ENCODE measurements at places on chromosomes 7 and 10. TPM values are rescaled to one million over a fixed set of nuclear protein-coding genes. Genes with fewer than 3 reads are reported as not detected.

MLXIPL gene
- not detected for total RNA-seq

CD36 gene
- total RNA-seq = not detected

AKR1C1 gene
- total RNA-seq = 0.85 TPM

LRRC18 gene
- total RNA-seq = not detected

DNA sequence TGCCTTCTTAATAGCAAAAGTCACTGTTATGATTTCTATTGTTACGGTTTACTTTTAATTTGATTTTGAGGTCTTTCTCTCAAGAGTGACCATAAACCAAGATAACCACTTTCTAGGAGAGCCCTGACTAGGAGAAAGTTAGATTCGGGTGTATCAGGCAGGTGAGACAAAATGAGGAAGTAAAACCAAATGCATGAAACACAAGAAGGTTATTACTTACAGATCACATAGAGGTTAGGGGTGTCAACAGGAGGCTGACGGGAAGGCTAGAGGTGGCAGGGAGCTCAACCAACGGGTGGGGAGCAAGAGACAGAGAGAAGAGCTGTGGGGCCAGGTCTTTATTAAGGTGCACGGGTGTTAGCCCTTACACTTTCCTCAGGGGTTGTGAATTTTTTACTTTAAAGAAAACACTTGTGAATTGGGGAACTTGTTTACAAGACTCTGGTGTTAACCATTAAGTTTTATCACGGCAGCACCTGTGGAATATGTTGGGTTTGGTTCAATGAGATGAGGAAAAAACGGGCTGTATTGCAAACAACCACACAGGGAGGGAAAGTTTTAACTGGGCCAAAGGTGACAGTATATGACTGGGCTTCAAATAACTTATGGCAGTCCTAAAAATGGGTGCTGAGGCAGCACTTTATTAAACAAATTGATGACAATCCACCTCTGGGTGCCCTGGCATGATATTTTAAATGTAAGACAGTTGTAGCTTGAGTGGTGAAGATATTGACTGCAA lies 154.9 kb downstream of the SDHAF3 start:
- DNase-seq = no peak

DNA sequence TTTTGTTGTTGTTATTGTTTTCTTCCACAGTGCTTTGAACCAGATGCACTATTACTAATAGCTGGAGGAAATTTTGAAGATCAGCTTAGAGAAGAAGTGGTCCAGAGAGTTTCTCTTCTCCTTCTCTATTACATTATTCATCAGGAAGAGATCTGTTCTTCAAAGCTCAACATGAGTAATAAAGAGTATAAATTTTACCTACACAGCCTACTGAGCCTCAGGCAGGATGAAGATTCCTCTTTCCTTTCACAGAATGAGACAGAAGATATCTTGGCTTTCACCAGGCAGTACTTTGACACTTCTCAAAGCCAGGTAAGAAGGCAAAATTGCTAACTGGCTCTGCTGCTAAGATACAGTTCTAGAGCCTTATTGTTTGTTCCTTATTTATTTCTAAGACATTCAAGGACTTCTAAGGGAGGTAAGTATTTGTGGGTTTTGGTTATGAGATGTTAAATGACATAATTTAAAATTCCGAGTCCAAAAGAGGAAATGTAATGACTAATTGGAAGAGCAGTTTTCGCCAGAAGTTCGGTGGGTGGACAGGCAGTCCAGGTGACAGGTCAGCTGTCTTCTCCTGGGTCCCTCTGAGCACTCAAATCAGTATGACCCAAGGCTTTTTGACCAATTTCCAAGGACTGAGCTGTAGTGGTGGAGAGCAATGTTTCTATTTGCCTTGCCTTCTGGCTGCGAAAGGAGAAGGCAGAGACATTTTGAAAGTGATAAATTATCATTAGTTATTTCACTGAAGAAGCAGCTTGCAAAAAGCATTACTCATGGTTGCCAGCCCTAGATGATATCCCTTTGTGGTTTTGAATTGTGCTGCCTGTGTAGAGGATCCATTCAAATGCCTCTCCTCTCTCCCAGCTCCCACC lies 10.1 kb downstream of the SLC39A12 start:
- no peak for DNase-seq

DNA sequence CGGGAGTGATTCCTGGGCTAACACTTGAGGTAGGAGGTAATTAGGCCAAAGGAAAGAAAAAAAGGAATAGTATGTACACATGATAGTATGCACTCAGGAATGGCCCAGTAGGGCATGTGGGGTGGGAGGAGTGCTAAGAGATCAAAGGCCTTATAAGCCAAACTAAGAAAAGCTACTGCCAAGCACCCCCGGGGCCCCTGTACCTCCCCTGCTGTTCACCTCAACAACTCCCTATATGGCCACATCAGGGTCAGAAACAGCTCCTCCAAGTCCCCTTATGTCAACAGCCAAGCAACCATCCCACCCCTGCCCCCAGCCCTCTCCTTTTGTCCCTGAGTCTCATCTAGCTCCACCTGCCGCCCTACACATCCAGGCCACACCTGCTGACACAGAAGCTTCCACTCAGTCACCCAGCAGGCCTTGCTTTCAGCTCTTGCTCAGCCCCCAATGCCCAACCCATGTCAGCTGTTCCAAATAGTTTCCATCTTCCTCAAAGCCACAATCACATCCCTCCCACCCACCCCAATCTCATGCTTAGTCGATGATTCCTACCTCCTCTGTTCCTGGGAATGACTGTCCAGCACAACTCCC lies 80.2 kb downstream of the SORBS1 start:
- no peak for DNase-seq

- no peak for DNase-seq
These were observed 3.1 kb upstream of the DOCK1 start for GRCh38 chr10:126902157-126902556.

DNA sequence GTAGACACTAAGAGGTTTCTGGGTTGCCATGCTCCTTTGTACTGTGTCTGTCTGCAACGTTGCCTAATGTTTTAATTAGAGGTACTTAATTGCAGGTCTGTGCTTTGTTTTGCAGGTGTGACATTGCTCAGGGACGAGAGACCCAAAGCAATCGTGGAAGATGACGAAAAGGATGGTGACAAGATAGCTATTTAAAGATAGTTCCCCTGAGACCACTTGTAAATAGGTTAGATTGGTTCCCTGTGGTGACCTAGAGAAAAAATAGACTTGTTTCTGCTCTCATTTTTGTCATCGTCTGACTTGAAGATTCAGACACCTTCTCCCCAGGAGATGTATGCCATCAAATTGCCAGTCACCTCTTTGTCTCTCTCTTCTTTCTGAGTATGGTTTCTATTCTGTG lies 20.1 kb downstream of the PPP1R17 start:
- DNase-seq = no peak

GRCh38 chr7:44149571-44150465 lies 8.7 kb upstream of the MYL7 start:
- no peak for DNase-seq

GRCh38 chr10:115638246-115638645 lies 545.1 kb downstream of the ATRNL1 start:
- no peak for DNase-seq

All from activated CD4-positive, alpha-beta memory T cell treated with anti-CD3 and anti-CD28 coated beads, Interleukin-2, amount 10 ng/mL, durations not matched to agents 7 days and 5 days (primary cell).